CD4-positive, alpha-beta T cell treated with Interleukin-2 at 100 ng/mL for 4 hours (primary cell): ENCODE measurements at places on chromosomes 4 and X.

GRCh38 chr4:113844369-113844768, 82.8 kb upstream of the CAMK2D start:
- DNase-seq: no peak

DNA sequence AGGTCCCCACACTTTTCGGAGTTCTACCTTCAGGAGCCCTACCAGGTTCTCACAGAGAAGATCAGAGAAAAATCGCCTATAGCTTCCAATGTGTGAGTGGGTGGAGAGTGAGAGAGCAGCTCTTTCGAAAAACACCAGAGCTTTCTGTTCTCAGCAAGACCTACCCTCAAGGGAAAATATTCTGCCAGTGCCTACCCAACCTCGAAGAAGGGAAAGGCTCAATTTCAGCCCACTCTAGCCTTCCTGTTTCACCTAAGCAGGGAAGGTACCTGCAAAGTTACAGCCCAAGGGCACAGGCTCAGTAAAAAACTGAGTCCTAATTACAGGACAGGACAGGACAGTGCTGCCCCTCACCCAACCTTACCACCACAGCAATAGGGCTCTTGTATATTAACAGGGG, 104.0 kb upstream of the WDR17 start:
- DNase-seq: no peak

GRCh38 chr4:110793381-110793801, 170.5 kb upstream of the PITX2 start:
- no peak for DNase-seq

DNA sequence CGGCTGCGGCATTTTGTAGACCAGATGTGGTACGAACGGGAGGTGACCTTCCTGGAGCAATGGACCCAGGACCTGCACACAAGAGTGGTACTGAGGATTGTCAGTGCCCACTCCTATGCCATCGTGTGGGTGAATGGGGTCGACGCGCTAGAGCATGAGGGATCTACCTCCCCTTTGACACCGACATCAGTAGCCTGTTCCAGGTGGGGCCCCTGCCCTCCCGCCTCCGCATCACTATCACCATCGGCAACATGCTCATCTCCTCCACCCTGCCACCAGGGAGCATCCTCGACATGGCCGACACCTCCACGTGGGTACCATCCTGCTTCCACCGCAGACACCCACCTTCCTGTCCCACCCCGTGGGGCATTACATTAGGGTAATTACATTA, 46.2 kb downstream of the SMARCA5 start:
- DNase-seq: peak; percentile 23

GRCh38 chr4:158268553-158268952, 58.3 kb downstream of the TMEM144 start:
- DNase-seq: no peak
